ENCODE measurements at places on chromosomes 11 and 22. TPM values are rescaled to one million over a fixed set of nuclear protein-coding genes. Genes with fewer than 3 reads are reported as not detected.

The LGR4 gene
- 16.3 TPM for total RNA-seq

The POTEH gene
- not detected for total RNA-seq

The SEC14L6 gene
- not detected for total RNA-seq

The IGSF9B gene
- not detected for total RNA-seq

The PLCB3 gene
- total RNA-seq = 20.0 TPM

The CFAP300 gene
- 0.67 TPM for total RNA-seq

The ANKRD13D gene
- total RNA-seq = 43.7 TPM

The SLC3A2 gene
- total RNA-seq = 571 TPM

The CBL gene
- 11.7 TPM for total RNA-seq

The SGSM1 gene
- under 0.01 TPM for total RNA-seq

The NR1H3 gene
- total RNA-seq = 15.6 TPM

The RAG2 gene
- not detected for total RNA-seq

The SAAL1 gene
- 21.7 TPM for total RNA-seq

The CENPM gene
- total RNA-seq = 42.9 TPM

The RBM4B gene
- 17.2 TPM for total RNA-seq
